Stimulated activated CD4-positive, alpha-beta T cell treated with anti-CD3 and anti-CD28 coated beads, TNF-alpha, amount 100 ng/mL, for 48 hours (primary cell): ENCODE measurements at places on chromosomes 6 and 20.

DNA sequence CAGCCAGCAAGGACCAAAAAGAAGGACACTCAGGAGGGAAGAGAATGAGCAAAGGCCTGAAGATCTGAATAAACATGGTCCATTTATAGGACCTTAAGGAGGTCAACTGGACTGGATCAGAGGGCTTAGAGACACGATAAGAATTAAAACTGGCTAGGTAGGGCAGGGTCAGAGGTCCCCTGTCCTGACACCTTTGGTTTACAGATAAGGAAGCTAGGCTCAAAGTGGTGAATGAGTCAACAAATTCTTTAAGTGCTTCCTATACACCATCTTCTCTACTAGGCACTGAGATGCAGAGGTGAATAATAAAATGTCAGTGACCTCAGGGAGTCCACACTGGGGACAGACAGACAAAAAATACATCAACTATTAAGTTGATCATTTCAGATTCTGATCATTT, 70.3 kb downstream of the HIVEP2 start:
- no peak for DNase-seq

DNA sequence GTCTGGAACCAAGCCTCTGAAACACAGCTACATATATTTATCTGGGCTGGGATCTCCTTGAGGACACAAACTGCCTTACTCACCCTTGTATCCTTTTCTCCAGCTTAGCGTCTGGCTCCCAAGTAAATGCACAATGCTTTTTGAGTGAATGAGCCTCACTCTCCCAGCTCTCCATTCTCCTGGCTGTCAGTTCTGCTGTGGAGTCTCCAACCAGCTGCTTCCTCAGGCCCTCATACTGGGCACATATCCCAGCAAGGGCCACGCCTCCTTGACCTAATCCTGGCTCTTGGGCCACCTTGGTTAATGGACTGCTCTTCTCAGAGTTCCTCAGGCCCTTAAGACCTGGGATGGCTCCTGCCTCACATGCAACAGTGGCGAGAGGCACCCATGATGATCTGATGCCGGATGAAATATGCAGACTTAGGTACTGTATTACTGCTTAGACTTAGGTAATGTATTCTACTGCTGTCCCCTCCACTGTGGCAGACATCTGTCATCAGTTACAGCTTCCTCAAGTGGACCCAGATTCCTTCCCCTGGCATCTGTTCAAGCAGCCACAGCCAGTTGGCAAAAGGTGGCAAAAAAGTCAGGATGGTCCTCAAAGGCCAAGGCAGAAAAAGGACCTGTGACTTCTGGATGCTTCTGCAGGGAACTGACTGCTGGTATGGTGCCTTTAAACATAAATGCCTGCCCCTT, 16.5 kb downstream of the SNHG17 start:
- DNase-seq, result no peak

- no peak for DNase-seq
These were observed 9.6 kb upstream of the IL17A start for GRCh38 chr6:52176550-52176949.

DNA sequence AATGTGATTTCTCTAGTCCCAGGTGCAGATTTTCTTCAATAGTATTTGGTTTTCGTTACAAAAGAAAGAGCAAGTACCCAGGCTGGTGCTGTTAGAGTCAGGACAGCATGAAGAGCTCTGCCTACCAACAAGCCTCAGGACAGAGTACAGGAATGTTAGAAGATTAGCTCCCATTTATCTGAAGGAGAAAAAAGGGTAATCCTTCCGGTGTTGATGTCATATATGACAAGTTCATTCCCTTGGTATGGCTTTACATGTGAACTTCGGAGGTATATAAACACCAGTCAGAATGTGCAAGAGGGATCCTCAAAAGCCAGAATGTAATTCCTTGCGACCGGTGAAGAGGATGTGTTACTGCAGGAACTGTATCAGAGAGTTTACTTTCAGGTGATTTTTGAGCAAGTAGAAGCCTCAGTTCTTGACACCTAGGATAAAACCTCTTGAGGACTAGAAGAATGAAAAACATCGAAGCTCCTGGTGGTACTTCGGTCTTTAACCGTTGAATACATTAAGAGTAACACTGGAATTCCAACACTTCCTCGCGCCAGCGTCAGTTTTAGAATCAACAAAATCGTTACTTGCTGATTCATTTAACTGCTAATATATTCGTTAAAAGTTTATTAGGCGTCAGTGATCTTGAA, 194.2 kb upstream of the ZNF184 start:
- DNase-seq, result no peak

GRCh38 chr6:149938571-149939355, 3.1 kb upstream of the ULBP2 start:
- no peak for DNase-seq

GRCh38 chr6:53035549-53036213, 29.5 kb upstream of the FBXO9 start:
- DNase-seq, result no peak

DNA sequence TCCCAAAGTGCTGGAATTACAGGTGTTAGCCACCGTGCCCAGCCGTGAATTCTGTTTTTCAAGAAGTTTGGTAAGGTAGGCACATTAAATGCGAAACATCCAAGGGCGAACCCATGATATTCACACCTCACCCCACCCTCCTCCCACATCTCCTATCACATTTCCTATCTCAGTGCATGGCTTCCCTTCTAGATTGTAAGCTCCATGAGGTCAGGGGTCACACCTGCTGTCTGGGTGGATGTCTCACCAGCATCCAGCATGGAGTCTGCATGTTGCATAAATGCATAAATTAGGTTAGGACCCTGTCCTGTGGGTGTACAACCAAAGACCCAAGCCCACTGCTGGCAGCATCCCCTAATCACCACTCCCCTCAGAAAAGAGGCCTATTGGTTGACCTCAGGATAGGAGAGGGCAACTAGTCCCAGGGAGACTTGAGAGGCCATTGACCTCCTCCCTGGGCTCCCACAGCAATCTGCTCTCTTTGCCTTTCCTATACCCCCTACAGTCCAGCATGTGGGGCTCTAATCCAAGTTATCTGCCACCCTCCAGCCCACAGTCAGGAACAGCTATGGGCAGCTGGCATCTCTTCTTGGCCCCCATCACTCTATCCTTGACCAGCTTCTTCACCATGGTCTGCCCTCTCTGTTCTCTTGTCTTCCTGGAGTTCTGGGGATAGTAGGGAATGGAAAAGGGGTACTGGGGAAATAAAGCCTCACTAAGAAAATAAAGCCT, 4.2 kb downstream of the PRRT1 start:
- DNase-seq, result no peak

DNA sequence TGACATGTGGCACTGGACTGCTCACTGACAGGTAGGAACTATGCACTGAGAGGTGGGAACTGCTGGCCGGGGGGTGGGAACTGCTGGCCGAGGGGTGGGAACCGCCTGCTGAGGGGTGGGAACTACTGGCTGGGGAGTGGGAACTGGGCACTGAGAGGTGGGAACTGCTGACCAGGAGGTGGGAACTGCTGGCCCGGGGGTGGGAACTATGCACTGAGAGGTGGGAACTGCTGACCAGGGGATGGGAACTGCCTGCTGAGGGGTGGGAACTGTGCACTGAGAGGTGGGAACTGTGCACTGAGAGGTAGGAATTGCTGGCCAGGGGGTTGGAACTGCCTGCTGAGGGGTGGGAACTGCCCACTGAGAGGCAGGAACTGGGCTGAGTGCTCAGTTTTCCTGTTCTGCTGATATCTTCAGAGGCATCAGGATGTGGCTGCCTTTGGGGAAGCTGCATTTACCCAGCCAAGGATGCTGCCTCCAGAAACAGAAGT, 90.2 kb downstream of the THBS2 start:
- no peak for DNase-seq

- DNase-seq, result no peak
These were observed 1.2 kb downstream of the TGIF2 start for GRCh38 chr20:36574366-36575135.

- DNase-seq, result no peak
These were observed 61.7 kb downstream of the E2F3 start for GRCh38 chr6:20463396-20463795.

- DNase-seq, result no peak
These were observed 46.2 kb downstream of the PROKR2 start for GRCh38 chr20:5270603-5271002.

DNA sequence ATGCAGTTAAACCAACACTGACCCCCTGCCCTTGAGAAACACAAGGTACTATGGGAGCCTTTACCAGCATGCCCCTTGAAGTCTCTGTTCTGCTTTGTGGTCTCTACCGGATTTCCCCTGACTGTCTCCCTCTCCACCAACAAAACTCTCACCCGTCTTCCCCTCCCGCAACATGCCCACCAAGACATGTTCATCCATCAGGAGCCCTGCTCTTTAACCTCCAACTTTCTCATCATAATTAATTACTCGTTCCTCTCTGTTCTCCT, 1.1 kb downstream of the ZNF165 start:
- no peak for DNase-seq

GRCh38 chr6:11810039-11810541, 31.5 kb upstream of the ADTRP start:
- DNase-seq, result no peak

DNA sequence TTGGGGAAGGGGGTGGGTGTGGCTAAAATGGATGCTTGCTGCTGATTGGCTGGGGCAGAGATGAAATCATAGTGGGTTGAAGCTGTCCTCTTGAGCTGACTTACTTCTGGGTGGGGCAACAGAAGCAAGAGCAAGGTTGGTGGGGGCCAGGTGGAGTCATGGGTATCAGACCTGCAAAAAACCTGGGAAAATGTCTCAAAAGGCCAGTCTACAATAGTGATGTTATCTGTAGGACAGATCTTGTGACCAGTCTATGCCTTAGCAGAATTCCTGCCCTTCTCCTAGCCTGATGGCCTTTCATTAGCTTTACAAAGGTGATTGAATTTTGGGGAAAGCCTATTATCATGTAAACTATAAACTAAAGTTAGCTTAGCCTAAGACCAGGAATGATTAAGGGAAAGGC, 945.7 kb downstream of the KIF16B start:
- DNase-seq, result no peak

GRCh38 chr6:115677198-115677597, 383.5 kb downstream of the FRK start:
- DNase-seq, result no peak
